A549 treated with dexamethasone at 1 μM for 4 hours (cell line): ENCODE measurements at places on chromosomes 2 and 18. TPM values are rescaled to one million over a fixed set of nuclear protein-coding genes. Genes with fewer than 3 reads are reported as not detected.

PROKR1 gene
- total RNA-seq = 0.01 to 0.05 TPM (median 0.04 TPM) in 3 of 5 replicates, not detected in the others

TANC1 gene
- total RNA-seq = 7.1 to 11.1 TPM (median 9.5 TPM) in 5 replicates

CD28 gene
- total RNA-seq = not detected in 5 replicates

PAIP2B gene
- 0.24 to 0.33 TPM (median 0.30 TPM) in 5 replicates for total RNA-seq

TFCP2L1 gene
- 18.1 to 32.0 TPM (median 31.5 TPM) in 5 replicates for total RNA-seq

MRO gene
- total RNA-seq = 0.05 to 0.15 TPM (median 0.12 TPM) in 5 replicates

HDLBP gene
- 276 to 309 TPM (median 295 TPM) in 5 replicates for total RNA-seq
